ENCODE measurements at places on chromosomes 1 and 21.

GRCh38 chr1:7404046-7404742 is 366.9 kb upstream of the VAMP3 start:
- DNase-seq = no peak

GRCh38 chr1:109634771-109635750 is 15.4 kb downstream of the AMPD2 start:
- DNase-seq = no peak

GRCh38 chr1:244636488-244637259 is 16.3 kb upstream of the DESI2 start:
- no peak for DNase-seq

DNA sequence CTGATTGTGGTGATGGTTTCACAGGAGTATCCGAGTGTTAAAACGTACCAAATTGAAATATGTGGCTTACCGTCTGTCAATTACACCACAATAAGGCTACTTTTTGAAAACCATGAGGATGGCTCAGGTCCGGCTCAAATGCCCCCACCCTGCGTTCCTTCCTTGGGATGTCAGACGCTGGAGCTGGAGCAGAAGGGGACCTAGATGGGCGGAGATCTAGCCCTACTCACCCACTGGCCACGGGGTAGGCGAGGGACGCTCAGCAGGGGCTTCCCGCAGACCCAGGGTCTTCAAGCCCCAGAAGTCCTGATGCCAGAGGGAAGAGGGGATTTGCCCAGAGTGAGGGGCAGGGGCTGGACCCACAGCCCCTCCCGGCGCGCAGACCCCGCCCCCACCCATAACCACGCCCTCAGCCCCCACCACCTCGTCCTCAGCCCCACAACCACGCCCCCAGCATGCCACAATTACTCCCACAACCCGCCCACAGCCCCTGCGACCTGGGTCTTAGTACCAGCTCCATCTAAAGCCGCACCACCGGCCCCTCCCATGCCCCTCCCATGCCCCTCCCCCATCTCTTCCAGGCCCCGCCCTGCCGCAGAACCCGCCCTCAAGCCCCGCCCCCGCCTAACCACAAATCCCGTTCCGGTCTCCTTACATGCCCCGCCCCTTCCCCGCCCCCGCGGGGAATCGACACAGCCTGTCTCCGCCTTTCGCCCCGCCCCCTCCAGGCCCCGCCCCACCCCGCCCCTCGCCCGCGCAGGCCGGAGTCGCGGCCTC is at the start of gene LRRC3:
Gene LRRC3, plus strand, starts transcription at position 764 of the 777 bp plus-strand sequence. CDS start 1,135 bp downstream, outside the sequence.
- peak; percentile 41 for DNase-seq

DNA sequence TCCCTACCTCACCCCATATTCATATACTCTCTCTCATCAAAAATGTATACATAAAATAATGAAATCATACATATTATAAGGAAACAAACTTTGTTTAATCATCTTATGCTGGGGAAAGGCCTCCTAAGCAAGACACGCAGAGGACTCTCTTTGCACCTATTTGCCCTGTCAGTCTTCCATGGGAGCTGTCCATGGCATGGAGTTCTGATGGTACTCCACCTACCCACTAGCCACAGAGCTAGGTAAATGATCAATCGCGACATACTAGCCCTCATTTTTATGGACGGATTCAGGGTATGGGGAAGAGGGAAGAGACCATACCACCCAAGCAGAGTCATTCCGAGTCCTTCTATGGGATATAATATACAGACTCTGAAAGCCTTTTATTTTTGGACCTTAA is 131.0 kb downstream of the CSMD2 start:
- DNase-seq = no peak

- DNase-seq = no peak
Observed at GRCh38 chr1:228861832-228862180, 126.5 kb downstream of the RHOU start.

- no peak for DNase-seq
Observed at GRCh38 chr1:34280509-34280908, 103.8 kb downstream of the C1orf94 start.

DNA sequence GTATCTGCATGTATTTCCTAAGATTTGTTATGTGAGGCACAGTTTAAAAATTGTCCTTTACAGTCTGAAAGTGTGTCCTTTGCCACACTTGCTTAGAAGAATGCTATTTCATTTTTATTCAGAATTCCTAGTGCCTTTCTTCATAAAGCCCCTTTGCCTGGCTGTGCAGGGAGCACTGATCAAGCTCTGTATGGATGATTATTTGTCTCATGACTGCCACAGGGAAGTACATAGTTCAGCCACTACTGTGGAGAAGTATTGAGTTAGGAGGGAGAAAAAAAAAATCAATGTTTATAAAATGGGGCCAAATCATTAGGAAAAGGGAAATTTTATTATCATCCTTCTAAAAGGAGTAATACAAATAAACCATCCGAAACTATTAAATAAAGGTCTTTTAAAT is 51.4 kb downstream of the LHX4 start:
- DNase-seq = no peak

DNA sequence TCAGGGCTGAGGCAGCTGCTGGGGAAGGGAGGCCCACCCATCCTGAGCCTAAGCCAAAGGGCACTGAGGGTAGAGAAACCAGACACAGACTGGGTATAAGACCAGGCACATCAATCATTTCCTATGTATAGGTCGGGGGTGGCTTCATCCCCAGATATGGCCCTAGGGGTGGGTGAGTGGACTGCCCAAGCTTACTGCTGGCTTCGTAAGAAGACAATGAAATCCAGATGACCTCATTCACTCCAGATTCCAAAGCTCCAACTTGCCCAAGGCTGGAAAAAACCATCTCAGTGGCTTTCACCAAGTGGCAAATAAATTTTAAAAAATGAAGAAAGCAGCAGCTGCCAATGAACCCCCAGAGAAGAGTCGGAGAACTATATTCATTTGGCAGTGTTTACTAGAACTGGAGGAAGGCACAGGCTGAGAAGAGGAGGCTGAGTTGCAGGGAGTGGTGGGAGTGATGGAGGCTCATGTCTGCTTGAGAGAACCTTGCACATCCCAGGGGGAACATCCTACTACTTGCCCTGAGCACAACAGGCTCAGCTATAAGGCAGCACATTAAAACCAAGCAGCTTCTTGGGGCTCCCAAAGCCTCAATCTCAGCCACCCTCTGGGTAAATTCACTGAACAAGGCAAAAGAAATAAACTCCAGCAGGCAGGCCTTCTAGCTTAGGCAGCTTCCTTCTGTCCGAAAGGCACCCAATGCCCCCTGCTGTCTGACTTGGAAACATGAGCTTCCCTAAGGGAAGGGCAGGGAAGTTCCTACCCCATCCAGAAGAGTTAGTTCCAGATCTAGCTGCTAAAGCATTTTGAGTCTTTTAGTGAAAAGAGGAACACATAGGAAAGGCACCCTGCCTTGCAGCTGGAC is 14.1 kb downstream of the PEA15 start:
- no peak for DNase-seq

DNA sequence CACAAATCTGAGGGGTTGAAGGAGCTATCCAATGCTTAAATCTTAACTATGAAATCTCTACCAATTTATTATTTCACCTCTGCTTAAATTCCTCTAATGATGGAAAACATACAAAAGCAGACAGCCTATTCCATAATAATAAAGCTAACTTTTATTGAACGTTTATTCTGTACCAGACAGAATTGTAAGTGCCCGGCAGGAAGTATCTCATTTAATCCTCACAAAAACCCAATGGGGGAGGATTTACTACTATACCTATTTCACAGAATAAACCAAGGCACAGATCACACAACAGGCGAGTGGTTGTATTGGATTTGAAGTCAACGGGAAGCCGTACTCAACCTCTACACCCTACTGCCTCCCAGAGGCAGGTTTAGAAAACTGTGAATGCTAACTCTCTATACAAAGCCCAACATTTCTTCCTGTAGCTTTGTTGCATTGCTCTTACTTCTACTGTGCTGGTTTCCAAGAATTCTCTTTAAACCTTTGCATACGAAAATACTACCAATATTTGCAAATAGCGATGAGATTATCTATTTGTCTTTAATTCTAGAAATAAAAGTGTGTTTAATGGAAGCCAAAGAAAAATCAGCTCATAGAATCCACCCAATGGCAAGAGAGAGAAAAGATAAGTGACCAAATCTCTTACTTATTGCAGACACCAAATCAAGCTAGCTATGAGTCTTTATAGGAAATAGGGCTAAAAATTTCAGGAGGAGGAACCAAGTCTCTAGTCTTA is 33.5 kb upstream of the C1orf53 start:
- no peak for DNase-seq

- no peak for DNase-seq
Observed at GRCh38 chr1:227891955-227892488, 55.7 kb downstream of the WNT9A start.

DNA sequence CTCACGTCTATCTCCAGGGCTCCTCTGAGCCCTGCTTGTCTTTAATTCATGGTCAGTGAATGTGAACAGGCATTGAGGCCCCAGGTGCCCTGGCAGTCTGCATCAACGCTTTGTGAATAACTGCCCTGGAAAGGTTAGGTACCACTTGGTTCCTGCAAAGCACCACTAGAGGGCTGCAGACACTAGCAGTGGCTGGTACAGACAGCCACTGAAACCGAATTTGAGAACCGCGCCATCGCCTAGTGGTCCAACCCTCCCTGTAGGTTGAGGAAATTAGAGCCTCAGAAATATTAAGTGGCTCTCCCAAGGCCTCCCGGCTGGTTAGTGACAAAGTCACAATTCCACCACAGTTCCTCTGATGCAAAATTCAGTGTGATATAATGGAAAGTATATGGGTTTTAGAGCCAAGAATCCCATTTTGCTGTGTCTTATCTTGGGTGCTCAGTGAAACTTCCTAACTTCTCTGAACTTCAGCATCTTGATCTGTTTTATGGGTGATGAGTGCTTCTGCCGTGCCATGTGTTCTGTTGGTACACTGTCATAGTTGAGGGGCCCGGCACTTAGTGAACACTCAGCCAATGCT is 46.2 kb upstream of the BCL9 start:
- DNase-seq = peak; percentile 66

- no peak for DNase-seq
Observed at GRCh38 chr21:45957981-45958600, 23.5 kb upstream of the COL6A1 start.

GRCh38 chr1:32232558-32233304 is 10.5 kb downstream of the EIF3I start:
- DNase-seq = no peak

GRCh38 chr1:184037849-184038591 is 492 bp upstream of the COLGALT2 start:
- no peak for DNase-seq

GRCh38 chr1:151553659-151554058 is 13.6 kb downstream of the TUFT1 start:
- DNase-seq = no peak

- no peak for DNase-seq
Observed at GRCh38 chr1:93239863-93240262, 59.3 kb downstream of the CCDC18 start.

DNA sequence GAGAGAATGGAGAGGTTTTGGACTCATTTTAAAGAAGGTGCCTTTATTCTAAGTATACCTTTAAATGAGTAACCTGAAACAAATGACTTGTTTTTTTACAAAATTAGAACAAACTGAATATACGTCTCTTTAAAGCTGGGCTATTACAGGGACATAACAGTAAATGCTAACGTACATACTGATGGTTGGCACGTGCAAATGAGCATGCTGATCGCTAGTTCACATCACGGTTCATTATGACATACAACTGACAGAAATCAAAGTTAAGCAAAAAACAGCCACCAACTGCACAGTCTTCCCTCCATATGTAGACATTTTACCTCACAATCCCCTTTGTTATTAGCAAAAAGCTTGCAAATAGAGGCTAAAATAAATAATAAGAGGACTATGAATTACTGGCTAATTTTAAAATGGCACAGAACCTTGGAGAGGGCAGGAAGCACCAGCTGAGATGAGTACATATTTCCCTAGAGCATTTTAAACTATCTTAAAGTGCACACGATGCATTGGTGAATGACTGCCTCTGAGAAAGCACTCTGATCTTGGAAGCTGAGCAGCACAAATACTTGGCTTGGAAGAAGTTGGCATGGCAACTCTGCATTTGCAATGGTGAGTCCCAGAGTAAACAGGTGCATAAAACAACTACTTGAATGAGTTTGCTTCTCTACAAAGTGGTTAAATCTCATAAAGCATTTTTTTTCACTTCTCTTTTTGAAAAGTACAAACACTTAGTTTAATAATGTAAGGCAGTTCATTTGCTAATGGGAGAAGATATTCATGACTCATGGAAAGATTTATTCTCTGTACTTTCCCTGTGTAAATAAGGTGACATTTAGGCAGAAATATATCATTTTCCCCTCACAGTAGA is 204.7 kb downstream of the LHX8 start:
- no peak for DNase-seq

DNA sequence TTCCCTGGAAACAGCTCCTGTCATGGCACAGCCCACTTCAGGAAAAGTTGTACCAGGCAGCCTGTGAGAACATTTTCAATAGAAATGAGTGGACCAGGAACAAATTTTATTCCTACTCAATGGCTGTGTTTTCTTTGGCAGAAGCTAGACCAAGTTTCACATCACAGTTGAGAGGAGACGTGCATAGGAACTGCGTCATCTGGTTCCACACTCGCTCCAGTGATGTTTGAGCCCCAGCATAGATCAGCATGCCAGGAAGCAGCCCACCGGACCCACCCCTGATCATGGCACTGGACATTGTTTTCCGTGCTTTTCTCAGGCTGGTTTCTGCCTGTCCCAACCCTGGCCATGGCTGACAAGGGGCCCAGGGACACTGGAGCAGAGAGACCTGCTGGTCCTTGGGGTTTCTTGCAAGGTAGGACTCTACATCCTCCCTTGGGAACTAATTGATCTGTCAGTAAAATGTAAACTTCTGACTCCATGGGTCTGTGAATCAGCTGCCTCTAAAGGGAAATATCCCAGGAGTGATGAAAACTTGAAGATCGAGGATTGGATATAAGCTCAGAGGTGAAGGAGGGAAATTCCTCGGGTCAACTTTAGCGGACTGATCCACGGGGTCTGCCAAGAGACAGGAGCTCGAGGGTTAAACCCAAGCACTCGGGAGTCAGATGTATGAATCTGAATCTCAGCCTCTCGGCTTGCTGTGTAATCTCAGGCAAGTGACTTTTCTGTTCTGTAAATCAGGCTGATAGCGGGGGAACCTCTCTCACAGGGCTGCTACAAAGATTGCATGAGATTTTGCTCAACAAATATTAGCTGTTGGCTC is 35.7 kb downstream of the NEK2 start:
- DNase-seq = no peak

DNA sequence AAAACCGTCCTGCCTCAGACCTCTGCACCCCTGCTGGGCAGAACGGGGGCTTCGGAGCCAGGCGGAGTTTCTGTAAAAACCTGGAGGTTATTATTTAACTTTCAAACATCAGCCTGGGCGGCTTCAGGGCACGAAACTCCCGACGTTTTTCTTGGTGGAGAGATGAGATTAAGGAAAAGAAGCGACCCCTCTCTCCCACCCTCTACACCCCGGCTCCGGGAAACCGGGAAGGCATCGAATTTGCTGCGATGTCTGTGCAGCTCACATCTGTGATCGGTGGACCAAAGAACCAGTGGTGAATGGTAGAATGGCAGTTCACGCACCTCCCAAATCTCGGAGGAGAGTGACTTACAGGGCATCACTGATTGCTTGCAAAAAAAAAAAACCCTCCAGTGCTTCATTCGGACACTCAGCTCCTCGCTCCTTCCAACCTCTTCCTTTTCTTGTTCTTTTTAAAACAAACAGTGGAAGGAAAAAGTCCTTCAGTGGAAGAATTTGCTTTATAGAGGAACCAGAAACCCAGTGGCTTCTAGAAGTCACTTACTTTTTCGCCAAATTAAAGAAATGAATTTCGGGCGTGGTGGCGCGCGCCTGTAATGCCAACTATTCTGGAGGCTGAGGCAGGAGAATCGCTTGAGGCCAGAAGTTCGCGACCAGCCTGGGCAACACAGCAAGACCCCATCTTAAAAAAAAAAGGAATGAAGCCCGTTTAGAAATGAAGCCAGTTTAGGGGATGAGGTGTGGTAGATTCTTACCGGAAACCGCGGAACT is 884 bp downstream of the PHACTR4 start:
- DNase-seq = no peak

GRCh38 chr1:163144418-163144817 is 58.3 kb downstream of the RGS5 start:
- DNase-seq = no peak
